Pancreas (tissue), 10 donors: ENCODE measurements at places on chromosomes 2 and 18. TPM values are rescaled to one million over a fixed set of nuclear protein-coding genes. Genes with fewer than 3 reads are reported as not detected.

DNA sequence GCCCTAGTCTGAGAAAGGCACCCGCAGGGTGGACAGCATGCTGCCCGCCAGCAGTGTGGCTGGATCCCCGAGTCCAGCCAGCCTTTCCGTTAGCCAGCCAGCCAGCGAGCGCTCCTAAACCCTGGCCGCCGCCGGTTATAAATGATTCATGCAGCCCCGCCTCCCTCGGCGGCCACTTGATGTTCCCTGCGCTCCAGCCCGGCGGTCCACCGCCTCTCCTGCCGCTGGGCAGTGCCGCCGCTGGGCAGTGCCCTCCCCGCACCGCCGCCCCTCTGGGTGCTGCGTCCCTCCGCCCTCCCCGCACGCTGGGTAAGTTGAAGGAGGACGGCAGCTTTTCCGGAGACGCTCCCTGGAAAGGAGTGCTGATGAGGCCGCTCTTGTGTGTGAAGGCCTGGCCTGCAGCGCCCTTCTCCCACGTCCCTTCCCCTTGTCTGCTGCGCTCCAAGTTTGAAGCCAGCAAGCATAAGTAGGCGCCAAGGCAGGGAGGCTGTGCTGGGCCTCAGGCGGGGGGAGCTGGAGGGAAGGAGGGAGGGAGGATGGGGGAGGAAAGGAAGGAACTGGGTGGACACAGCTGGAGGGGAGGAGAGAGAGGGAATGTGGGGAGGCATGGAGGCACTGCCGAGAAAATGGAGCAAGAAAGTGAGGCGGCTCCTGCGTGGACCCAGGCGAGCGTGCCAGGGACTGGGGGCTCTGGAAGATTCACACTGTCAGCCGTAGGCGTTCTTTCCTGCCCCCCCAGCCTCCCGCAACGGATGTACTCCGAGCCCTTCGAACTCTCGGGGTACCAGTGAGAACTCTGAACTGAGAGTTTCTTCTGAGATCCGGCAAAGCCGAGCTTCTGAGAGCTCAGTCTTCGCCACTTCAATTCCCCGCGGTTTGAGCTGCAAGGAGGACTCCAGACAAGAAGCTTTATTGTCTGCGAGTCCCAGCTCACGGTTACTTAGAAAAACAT, 131.9 kb downstream of the GLI2 start:
- no peak overlapping the region for H3K27ac ChIP-seq
- no peaks in the 10 kb centered on the region for H3K36me3 ChIP-seq
- no peaks in the 10 kb centered on the region for H3K4me1 ChIP-seq
- no peak overlapping the region for H3K4me3 ChIP-seq
- no peaks in the 10 kb centered on the region for H3K27me3 ChIP-seq

GRCh38 chr18:60279391-60279790, 93.2 kb downstream of the MC4R start:
- H3K36me3 ChIP-seq = no peaks in the 10 kb centered on the region
- no peaks in the 10 kb centered on the region for H3K27me3 ChIP-seq
- DNase-seq = no peak
- H3K4me3 ChIP-seq = no peak overlapping the region

DNA sequence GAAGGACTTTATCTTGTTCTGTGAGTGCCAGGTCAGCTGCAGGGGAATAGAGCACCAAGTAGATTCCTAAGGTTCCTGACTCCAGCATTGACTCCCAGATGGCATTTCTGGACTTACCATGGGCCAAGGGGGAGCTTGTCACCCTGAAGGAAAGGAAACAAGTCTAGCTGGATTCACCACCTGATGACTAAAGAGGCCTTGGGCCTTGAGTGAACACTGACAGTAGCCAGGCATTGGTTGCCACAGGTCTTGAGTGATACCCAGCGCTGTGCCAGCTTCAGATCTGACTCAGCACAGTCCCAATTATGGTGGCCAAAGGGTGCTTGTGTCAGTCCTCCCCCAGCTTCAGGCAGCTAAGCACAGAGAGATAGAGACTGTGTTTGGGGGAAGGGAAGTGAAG, 40.1 kb upstream of the CAPN13 start:
- no peaks in the 10 kb centered on the region for H3K36me3 ChIP-seq
- H3K27me3 ChIP-seq = no peaks in the 10 kb centered on the region
- H3K4me1 ChIP-seq = no peaks in the 10 kb centered on the region
- no peak overlapping the region for H3K27ac ChIP-seq
- DNase-seq = no peak

GRCh38 chr2:69017080-69017479, 4.1 kb downstream of the ANTXR1 start:
- no peaks in the 10 kb centered on the region for H3K36me3 ChIP-seq
- H3K4me1 ChIP-seq = peaks cover 10% of the 10 kb centered on the region
- H3K4me3 ChIP-seq = no peak overlapping the region

- peaks cover 19% of the 10 kb centered on the region for H3K36me3 ChIP-seq
- no peaks in the 10 kb centered on the region for H3K4me1 ChIP-seq
- no peak overlapping the region for H3K4me3 ChIP-seq
- no peak overlapping the region for H3K27ac ChIP-seq
- H3K27me3 ChIP-seq = no peaks in the 10 kb centered on the region
These were observed 46.9 kb downstream of the PLEKHB2 start for GRCh38 chr2:131152074-131152473.

DNA sequence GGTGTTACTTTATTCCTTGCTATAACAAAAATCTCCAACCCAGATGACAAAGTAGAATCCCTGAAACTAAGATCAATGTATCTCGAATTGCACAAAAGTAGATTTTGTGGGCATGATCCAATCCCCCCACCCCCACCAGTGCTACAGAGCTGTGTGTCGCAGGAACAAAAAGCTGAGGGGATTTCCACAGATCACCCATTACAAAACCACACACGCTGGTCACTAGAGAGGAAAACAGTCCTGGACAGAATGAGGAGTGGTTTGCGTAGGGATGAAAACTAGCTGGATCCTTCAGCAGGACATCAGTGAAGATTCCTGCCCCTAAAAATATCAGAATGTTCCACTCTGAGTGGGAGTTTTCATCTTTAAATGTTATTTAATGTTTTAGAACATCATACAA, 165.3 kb upstream of the STK17B start:
- H3K4me1 ChIP-seq = no peaks in the 10 kb centered on the region
- no peaks in the 10 kb centered on the region for H3K27me3 ChIP-seq
- no peak for DNase-seq
- no peaks in the 10 kb centered on the region for H3K36me3 ChIP-seq
- no peak overlapping the region for H3K27ac ChIP-seq
- no peak overlapping the region for H3K4me3 ChIP-seq

DNA sequence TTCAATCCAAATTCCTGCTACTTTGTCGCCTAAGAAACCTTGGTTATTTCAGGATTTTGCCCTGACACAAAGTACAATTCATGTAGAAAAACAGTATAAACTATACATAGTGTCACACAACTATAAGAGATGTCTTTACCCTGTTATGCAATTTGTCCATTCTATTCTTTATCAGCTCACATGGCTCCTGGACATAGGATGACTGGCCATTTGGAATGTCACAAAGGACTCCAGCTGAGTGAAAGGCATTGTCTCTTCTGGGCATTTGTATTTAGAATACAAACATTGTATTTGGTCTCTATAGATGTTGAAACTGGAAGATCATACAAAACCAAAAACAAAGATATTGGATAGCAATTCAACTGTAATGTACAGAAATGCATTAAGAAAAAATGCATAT, 944.6 kb upstream of the LRRTM1 start:
- no peaks in the 10 kb centered on the region for H3K36me3 ChIP-seq
- DNase-seq = no peak
- no peaks in the 10 kb centered on the region for H3K4me1 ChIP-seq
- H3K27ac ChIP-seq = no peak overlapping the region
- no peaks in the 10 kb centered on the region for H3K27me3 ChIP-seq

GRCh38 chr2:222423632-222424275, 589 bp upstream of the SGPP2 start:
- DNase-seq = no peak
- H3K27ac ChIP-seq = no peak overlapping the region
- peak overlapping the region; percentile 70 for H3K4me3 ChIP-seq
- H3K36me3 ChIP-seq = no peaks in the 10 kb centered on the region
- H3K27me3 ChIP-seq = no peaks in the 10 kb centered on the region

DNA sequence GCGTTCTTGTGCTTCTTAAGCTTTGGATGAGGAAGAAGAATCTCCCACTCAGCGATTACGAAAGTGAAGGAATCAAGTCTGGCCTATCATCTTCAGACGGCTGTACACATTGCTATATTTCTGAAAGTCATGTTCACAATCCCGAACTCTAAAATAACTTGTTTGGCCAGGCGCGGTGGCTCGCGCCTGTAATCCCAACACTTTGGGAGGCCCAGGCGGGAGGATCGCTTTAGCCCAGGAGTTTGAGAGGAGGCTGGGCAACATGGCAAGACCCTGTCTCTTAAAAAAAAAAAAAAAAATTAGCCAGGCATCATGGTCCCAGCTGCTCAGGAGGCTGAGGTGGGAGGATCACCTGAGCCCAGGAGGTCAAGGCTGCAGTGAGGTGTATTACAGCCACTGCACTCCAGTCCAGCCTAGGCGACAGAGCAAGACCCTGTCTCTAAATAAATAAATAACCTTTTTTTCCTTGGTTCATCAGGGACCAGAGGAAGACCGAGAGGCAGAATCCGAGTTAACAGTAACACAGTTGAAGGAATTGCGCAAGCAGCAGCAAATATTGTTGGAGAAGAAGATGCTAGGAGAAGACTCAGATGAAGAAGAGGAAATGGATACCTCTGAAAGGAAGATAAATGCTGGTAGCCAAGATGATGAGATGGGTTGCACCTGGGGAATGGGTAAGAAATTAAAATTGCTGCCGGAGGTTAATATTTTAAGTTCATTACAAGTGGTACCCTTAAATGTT, 1.1 kb downstream of the SLC4A1AP start:
- no peak for DNase-seq
- H3K27me3 ChIP-seq = no peaks in the 10 kb centered on the region
- peak overlapping the region; percentile 81 for H3K4me3 ChIP-seq
- H3K27ac ChIP-seq = no peak overlapping the region

DNA sequence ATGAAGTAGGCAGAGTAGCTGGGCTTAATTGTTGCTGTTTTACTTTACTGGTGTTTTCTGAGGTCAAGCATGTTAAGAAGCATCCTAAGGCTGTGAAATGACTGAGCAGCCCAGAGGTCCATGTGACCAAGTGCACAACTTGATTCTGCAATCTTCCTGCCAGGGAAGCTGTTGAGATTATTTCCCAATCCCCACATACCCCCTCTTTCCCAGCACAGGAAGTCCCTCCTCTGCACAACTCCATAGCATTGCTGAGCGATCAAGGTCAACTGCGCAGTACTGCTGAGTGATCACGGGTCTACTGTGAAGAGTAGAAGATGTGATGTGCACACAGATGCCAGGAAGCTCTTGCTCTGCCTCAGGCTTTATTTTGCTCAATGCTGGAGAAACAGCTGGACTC, 105.8 kb downstream of the GALNT14 start:
- H3K4me1 ChIP-seq = no peaks in the 10 kb centered on the region
- no peaks in the 10 kb centered on the region for H3K36me3 ChIP-seq
- no peak for DNase-seq
- H3K27ac ChIP-seq = no peak overlapping the region

DNA sequence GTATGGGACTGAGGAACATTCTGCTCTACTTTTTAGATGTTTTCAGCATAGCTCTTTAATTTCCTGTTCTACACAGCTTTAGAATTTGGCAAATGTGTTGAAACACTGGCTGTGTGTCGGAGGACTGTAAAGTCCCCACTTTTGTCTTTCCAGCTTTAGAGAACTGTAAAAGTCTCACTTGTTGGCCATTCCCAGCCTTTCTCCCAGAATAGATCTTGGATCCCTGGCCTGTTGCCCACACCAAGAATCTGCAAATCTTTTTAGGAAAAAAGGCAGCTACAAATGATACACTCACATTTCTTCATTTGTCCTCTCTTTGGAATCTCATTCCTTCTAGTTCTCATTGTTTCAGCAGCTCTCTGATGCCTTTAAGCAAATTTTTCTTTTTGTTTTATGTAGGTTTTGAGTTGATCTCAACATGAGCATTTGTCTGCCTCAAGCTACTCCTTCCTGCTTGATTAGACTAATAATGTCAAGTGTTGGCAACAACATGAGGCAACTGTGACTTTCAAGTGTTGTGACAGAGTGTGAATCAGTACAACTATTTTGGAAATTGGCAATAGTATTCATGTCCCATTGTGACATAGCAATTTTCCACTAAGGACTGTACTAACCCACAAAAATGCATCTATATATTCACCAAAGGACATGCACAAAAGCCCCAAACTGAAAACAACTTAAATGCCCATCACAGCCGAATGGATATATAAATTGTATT, 610.8 kb downstream of the EPHA4 start:
- H3K27ac ChIP-seq = no peak overlapping the region
- H3K36me3 ChIP-seq = no peaks in the 10 kb centered on the region
- H3K4me3 ChIP-seq = no peak overlapping the region
- no peaks in the 10 kb centered on the region for H3K4me1 ChIP-seq

DNA sequence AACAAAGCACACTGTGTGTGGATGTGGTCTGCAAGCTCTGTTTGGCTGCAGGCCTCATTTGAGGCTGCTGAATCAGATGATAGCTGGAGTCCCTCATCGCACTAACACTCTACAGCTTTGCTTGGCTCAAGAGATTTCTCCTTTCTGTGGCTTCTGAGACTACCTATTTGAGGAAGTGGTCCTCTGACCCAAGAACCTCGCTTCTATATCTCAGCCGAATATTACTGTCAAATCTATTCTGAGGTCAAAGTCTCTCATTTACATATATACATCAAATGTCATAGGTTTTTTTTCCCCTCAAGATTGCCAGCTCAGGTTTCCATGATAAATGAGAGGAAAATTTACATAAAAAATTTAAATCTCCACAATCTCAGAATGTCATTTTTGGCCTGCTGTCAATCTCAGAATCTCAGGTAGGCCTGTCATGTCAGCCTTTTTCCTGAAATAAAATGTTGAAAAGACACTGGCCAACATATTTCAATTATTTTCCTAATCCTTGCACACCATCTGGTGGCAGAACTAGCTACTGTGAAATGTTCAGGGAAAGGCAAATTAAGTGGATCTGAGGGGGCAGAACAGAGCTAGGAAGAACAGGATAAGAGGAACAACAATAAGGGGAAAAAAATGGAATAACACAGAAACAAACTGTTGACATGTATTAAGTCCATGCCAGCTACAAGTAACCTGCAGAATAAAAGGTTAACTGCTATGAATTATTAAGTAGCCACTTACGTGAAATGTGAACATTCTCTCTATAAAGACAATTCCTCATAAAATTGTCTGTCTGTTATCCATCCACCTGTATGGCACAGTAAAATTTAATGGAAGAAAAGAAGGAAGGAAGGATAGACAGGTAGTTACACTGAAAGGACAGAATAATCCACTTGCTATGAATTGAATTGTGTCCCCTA, 39.3 kb downstream of the AP1S3 start:
- DNase-seq = no peak
- no peaks in the 10 kb centered on the region for H3K4me1 ChIP-seq
- H3K27me3 ChIP-seq = no peaks in the 10 kb centered on the region
- H3K36me3 ChIP-seq = no peaks in the 10 kb centered on the region
- H3K4me3 ChIP-seq = no peak overlapping the region
- no peak overlapping the region for H3K27ac ChIP-seq

GRCh38 chr2:238790833-238791230, 57.1 kb upstream of the TWIST2 start:
- no peaks in the 10 kb centered on the region for H3K27me3 ChIP-seq
- H3K27ac ChIP-seq = no peak overlapping the region
- no peak overlapping the region for H3K4me3 ChIP-seq

- no peaks in the 10 kb centered on the region for H3K36me3 ChIP-seq
- DNase-seq = peak; percentile 15
- no peaks in the 10 kb centered on the region for H3K4me1 ChIP-seq
- no peak overlapping the region for H3K27ac ChIP-seq
These were observed 2.2 kb upstream of the PARD3B start for GRCh38 chr2:204542982-204543608.

The NEUROD1 gene
- polyA plus RNA-seq = 52.8 TPM

The SLC4A3 gene
- 9.9 TPM for polyA plus RNA-seq

The SH3BP4 gene
- polyA plus RNA-seq = 22.1 TPM

The DES gene
- 12.6 TPM for polyA plus RNA-seq

The FOXD4L1 gene
- 0.19 TPM for polyA plus RNA-seq

The CACNB4 gene
- polyA plus RNA-seq = 0.35 TPM

The CRYGC gene
- polyA plus RNA-seq = not detected

The FBLN7 gene
- polyA plus RNA-seq = 2.8 TPM

The IL36RN gene
- not detected for polyA plus RNA-seq
